Activated gamma-delta T cell treated with Interleukin-2 at 50 U/mL for 16 hours (primary cell): ENCODE measurements at places on chromosomes 13 and 19.
A peak's percentile ranks its signal among the peaks of the same experiment; 100 is the strongest.

DNA sequence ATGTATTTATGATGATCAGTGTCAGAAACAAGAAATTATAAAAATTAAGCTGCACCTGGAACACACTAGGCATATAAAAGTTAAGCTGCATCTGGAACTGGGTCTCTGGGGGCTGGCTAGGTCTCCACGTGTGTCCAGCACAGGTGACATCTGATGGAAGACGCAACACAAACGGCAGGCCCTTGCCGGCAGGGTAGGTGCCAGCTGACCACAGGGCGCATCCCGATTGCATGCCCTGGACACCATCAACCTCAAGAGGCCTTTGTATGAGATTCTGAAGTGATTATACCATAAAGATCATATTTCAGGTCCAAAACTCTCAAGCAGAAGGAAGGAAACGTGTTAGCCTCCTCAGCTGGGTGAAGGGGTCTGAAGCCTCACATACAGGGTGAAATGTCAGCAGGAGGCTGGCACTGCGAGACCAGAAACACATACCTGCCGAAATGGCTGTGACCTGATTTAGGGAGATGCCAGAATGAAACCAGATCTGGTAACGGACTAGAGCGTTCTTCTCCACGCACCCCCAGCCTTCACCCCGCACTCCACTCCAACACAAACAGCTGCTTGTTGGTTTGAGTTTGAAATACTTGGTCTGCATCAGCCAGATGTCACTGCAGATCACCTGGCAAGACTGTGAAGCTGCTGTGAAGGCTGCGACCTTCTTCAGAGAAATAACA, 37.3 kb downstream of the COL4A1 start:
- DNase-seq: no peak

GRCh38 chr19:6500837-6501739, 1.0 kb downstream of the TUBB4A start:
- no peak for DNase-seq

- DNase-seq: no peak
These were observed 1.7 kb downstream of the SLC7A1 start for GRCh38 chr13:29593605-29594297.

DNA sequence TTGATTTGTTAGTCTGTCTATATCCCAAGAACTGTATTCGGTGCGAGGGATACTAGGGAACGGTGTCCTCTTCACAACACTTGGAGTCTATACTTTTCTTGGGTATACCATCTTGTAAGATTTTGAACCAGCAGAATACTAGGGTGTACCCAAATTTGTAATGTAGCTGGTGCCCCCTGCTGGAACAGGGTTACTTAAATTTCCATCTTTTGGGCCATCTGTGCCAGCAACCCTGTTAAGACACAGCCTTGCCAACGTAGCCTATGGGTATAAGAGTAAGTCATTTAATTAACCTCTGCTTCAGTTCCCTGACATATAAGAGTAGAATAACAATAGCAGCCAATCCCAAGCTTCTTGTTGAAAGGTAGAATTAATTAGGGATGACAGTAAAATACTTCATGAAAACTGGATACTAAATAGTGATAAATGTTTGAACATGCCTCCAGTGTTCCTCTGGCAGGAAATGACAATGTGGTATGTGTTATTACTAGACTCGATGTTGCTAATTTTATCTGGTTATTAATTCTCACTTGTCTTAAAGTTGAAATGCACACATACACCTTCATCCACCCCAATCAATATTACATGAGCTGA, 607.6 kb downstream of the FGF9 start:
- peak; percentile 73 for DNase-seq

GRCh38 chr19:38213911-38214625, 10.0 kb downstream of the DPF1 start:
- DNase-seq: peak; percentile 61

GRCh38 chr13:64311112-64311511, 2895.5 kb upstream of the PCDH20 start:
- no peak for DNase-seq

GRCh38 chr13:27774651-27775050, 17.6 kb upstream of the GSX1 start:
- DNase-seq: no peak

DNA sequence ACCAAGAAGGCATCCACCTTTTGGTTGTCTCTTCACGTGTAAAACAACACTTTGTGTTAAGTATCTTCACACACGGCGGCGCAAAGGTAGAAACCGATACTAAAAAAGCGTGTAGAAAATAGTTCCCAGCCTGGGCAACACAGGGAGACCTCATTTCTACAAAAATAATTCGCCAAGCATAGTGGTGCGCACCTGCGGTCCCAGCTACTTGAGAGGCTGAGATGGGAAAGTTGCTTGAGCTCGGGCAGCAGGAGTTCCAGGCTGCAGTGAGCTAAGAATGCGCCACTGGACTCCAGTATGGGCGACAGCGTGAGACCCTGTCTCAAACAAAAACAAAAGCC, 573 bp upstream of the ERCC5 start:
- DNase-seq: no peak

GRCh38 chr13:46885018-46885417, 11.8 kb downstream of the HTR2A start:
- DNase-seq: no peak

GRCh38 chr13:29847501-29847983, 2.9 kb downstream of the UBL3 start:
- DNase-seq: no peak

GRCh38 chr13:53463106-53463505, 434.5 kb downstream of the OLFM4 start:
- DNase-seq: no peak

DNA sequence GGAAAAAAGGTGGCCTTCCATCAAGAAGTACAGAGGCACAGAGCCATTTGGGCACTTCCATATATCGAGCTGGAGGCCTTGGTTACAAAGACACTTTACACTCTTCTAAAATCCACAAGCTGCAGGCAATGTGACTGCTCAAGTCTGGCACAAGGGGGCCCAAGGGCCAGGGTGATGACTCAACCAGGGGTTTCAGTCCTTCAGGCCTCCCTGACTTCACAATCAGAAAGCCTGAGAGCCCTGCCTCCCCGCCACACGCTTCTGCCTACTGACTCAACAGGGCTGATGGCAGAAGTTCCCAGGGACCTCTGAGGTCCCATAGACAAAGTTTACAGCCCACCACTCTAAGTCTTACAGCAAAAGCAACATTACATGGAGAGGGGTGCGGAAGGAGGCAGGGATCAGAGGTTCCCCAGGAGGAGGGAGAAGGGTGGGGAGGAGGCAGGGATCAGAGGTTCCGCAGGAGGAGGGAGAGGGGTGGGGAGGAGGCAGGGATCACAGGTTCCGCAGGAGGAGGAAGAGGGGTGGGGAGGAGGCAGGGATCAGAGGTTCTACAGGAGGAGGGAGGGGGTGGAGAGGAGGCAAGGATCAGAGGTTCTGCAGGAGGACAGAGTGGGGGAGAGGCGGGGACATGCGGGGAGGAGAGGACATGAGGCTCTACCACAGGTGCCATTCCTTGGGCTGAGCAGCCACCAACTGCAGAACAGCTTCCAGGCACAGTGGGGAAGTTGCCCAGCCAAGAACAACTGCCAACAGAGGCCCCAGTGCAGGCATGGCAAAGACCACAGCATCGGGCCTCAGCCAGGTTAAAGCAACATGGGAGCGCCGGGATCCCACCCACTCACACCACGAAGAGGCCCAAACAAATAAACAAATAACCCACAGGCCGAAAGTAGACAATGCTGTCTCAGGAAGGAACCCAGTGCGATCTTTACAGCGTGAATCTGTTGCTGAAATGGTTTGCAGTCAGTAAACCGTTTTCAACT, 52.0 kb downstream of the SLC7A1 start:
- DNase-seq: no peak

DNA sequence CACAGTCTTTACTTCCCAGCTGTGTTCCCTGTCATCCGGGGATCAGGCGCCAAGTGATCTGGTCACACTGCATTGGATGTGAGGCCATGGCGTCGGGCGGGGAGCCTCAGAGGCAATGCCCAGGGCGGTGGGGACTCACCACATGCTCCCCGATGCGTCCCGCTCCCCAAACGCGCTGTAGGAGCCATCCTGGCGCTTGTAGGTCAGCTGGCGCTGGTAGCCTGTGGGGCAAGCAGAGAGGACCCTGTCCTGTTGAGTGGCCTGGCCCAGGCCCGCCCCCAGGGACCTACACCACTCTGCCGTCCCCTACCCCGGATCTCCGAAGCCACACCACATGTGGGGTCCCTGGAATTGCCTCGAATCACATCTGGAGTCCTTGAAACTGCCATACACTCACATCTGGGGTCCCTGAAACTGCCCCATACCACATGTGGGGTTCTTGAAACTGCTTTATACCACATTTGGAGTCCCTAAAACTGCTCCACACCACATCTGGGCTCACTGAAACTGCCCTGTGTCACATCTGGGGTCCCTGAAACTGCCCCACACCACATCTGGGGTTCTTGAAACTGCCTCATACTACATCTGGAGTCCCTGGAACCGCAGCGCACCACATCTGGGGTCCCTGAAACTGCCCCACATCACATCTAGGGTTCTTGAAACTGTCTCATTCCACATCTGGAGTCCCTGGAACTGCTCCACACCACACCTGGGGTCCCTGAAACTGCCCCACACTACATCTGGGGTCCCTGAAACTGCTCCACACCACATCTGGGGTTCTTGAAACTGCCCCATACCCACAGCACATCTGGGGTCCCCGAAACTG, 33.2 kb downstream of the F2RL3 start:
- no peak for DNase-seq

DNA sequence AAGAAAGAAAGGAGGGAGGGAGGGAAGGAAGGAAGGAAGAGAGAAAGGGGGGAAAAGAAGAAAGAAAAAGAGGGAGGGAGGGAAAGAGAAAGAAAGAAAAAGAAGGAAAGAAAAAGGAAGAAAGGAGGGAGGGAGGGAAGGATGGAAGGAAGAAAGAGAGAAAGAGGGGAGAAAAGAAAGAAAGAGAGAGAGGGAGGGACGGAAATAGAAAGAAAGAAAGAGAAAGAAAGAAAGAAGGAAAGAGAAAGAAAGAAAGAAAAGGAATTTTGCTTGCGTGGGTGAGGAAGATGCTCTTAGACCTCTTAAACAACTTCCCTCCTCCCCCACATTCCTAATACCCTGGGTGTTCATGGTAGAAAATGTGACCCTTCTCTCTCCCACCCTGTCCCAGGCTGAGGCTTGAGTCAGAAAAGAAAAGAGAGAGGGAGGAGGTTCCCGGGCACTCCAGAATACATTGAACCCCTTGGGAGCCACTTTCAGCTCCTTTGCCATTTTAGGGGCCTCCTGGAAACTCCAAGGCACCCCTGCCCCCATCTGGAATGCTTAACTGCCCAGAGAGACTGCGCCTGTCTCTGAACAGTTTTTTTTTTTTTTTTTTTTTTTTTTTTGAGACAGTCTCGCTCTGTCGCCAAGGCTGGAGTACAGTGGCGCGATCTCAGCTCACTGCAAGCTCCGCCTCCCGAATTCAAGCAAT, 9.2 kb upstream of the KANK3 start:
- DNase-seq: no peak

GRCh38 chr13:51321836-51322235, 17.7 kb upstream of the SERPINE3 start:
- no peak for DNase-seq

DNA sequence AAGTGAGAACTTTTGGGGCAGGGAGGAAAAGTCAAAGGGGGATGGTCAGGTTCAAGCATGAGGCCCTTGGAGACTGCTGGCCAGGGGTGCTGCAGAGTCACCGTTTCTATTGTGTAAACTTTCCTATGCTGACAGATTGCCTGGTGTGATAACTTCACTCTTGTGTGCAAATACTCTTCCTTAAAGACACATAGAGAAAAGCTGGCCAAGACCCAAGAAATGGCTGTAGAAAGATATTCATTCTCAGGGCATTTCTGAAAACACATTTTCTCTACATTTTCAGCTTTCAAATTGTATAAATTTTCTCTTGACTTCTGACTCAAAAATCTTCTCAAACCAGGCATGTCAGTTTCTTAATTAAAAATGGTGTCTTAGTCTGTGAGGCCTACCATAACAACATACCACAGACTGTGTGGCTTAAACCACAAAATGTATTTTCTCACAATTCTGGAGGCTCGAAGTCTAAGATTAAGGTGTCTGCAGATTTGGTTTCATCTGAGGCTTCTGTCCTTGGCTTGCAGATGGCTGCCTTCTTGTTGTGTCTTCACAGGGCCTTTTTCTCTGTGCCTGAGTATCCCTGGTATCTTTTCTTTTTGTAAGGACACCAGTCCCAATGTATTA, 304.5 kb downstream of the KCNRG start:
- DNase-seq: no peak

GRCh38 chr13:22828081-22828480, 352.7 kb upstream of the SGCG start:
- DNase-seq: no peak

DNA sequence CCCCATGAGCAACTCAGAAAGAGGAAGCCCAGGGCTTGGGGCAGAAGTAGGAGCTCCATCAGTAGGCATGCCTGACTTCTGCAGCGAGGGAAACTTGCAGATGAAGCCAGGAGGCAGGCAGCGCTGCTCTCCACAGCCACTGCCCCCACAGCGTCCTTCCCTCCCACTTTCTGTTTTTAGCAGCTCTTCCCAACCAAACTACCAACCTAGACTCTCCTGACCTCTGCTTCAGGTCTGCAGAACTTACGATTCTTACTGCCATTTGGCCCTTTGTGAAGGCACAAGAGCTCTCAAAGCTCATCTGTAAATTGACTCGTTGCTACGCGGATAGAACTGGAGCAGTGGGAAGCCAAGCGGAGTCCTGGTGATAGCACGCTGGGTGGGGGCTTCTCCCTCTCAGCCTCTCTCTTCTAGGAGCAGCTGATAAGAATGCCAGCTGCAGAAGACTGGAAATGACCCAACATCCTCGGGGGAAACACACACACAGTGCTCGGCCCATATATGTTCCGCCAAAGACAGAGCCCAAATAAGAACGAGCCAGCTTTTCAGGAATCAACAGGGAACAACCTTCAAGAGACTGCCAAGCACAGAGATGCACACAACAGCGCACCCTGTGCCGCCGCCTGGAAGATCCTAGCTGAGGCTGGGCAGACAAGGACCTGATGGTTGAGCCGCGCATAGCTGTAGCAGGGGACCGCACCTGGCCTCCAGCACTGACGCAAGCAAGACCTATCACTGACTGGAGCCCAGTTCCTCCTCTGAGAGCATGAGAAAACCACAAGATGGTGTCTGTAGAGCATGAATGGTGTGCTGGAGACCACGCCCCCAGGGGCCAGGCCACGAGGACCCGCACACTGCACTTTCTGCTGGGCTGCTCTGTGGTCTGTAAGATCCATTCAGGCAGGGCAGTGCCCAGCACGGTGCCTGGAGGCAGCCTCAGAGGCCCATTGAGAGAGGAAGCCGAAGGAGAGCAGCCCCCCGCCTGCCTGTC, 15.9 kb upstream of the SLC35E1 start:
- DNase-seq: peak; percentile 48

GRCh38 chr19:30686826-30687566, 314.8 kb downstream of the ZNF536 start:
- no peak for DNase-seq

DNA sequence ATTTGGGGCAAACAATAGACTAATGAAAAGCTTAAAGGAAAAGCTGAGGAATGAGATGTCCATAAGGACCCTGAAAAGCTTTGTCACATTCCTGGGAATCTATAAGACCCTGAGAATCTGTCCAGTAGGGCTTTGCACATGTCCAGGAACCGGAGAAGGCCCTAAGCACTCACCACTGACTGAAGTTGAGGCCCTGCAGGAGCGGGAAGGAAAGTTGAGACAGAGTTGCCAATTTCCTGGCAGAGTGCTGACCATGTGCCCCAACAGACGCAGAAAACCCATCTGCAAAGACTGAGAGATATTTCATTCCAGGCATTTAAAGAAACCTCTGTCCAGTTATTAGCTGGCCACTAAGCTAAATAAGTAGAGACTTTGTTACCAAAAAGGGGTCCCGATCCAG, 890.5 kb downstream of the UQCRFS1 start:
- DNase-seq: no peak

GRCh38 chr19:16608290-16608739, 19.7 kb downstream of the MED26 start:
- no peak for DNase-seq
